ENCODE measurements at places on chromosomes 12 and 14.

DNA sequence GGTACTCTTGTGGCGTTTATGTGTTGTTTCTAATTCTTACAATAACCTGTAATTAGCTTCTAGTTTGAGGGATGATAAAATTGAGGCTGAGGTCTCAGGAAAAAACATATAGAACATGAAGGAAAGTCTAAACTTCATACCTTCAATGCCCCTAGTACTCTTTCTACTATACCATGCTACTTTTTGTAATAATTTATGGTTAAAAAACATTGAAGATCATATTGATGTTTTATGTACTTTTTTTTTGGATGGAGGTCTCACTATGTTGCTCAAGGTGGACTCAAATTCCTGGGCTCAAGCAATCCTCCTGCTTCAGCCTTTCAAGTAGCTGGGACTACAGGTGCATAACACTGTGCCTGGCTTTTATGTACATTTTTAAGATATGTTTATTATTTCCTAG is 13.8 kb downstream of the G2E3 start:
- DNase-seq = no peak

DNA sequence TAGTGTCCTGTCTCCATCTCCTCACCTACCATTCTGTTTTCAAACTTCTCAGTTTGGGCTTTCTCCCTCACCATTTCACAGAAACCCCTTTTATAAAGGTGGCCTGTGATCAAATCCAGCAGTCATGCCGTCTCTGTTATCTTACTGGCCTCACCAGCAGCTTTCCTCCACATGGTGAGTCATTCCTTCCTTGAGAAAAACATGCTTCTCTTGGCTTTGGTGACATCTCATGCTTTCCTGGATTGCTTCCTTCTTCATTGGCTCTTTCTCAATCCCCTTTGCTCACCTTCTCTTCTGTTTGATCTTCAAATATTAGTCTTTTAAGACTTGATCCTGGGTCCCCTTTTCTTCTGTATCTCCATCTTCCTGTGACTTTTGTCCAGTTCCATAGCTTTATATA is 164.9 kb downstream of the ANO4 start:
- no peak for DNase-seq

DNA sequence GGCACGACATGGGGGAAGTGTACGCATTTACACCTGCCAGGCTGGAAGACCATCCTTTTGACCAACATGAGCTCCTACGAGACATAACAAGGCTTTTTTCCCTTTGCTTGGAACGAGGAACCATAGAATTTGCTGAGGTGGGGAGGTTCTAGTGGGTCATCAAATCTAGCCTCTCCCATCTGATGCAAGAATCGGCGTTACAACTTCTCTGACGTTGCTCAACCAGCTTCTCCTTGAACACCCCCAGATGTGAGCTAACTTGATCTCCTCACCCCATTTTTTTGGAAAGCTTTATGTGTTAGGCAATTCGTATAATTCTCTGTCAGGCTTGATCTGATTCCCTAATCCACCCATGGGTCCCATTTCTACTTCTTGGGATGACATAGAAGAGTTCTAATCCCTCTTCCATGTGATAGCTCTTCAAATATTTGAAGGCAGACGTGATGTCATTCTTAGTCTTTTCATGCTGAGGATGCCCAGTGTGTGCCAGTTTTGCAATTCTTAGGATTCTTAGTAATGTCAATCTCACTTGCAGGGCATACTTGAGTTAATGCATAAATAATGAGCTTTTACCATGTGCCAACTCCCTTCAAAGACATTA is 163.6 kb upstream of the PARP11 start:
- no peak for DNase-seq

DNA sequence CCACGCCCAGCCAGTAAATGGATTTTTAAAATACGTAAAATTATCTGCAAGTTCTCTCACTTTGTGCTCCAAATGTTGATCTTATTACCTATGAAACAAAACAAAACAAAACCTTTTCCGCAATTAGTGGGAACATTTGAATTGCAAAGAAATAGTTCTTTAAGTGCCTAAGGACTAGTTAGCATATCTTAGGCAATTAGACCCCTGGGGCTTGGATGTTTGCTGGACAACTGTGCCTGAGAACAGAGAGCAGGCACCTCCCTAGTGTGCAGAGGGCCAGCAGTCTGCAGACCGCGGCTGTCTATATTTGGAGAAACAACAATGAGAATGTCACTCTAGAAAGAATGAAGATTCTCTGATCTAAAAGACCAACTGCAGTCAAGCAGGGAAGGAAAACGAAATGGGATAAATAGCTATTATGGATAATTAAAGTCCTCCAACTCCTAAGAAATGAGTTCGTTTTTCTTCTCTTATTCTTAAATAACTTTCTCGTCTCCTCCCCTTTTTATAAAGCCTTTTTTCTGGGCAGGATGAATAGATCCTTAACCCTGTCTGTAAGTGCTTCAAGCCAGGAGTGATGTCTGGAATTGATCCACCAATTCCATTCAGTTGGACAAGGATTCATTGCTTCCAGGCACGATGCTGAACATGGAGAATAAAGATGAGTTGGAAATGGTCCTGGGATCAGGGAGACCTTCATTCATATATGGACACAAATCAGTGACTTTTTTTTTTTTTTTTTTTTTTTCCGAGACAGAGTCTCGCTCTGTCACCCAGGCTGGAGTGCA is 16.2 kb downstream of the SLC17A8 start:
- DNase-seq = no peak

GRCh38 chr12:14630793-14631192 is 63.1 kb upstream of the PLBD1 start:
- no peak for DNase-seq

DNA sequence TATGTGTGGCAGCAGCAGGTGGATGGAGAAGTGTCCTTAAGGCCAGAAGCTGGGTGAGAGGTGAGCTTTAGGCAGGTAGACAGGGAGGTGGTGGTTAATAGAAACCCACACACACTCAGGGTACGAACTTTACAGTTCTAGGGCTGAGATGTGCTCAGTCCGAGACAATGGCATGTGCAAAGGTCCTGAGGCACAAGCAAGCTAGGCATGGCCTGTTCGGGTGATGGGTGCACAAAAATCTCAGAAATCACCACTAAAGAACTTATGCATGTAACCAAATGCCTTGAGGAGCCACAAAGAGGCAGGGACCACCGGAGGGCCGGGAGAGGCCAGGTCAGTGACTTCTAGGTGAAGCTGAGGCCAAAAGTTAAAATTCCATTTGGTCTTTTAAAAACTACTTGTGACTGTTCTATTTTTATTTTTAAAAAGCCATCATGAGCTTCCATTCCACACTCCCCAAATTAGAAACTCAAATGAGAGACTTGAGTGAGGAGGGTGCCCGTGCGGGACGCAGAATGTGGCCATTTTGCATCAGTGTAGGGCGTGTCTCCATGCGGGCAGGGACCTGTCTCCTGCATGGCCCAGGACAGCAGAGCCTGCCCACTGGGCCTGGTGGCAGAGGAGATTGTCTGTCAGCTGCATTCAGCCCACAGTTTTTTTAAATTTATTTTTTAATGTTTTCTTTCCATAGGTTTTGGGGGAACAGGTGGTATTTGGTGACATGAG is 4.0 kb downstream of the RFLNA start:
- DNase-seq = no peak

DNA sequence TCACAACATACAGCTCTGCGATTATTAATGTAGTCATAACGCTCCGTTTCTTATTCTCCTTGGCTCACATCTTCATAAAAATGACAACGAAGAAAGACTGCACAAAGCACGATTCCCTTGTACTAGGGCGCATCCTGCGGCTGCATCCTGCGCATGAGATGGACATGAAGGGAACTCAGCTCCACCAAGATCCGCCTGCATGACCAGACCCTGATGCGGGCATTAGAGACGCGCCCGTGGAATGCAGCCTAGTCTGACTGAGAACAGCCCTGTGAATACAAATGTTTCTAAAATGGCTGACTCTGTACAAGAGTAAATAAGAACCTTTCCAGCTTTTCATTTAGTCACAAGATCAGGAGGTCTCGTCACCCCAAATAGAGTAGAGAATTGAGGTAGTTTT is 422.2 kb downstream of the NOVA1 start:
- DNase-seq = no peak

GRCh38 chr12:104132351-104132956 is 5.6 kb downstream of the NFYB start:
- no peak for DNase-seq

DNA sequence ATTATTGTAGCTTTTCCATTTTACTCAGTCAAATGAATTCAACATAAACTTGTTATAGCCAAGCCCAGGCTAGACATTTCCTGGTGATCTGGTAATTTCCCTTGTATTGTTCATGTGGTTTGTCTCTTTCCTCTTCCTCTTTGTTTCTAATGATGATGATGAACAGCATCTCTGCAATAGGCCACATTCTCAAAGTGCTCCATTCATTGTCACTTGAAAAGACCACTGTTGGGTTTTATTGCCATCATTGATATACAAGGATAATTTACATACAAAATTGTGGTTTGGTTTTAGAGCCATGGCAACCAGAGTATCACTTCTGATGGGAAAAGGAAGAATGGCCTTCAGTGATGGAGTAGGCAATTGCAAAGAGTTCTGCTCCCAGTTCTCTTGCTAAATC is 379.3 kb downstream of the RGS6 start:
- no peak for DNase-seq

GRCh38 chr14:90805662-90806540 is 10.3 kb downstream of the TTC7B start:
- DNase-seq = no peak

DNA sequence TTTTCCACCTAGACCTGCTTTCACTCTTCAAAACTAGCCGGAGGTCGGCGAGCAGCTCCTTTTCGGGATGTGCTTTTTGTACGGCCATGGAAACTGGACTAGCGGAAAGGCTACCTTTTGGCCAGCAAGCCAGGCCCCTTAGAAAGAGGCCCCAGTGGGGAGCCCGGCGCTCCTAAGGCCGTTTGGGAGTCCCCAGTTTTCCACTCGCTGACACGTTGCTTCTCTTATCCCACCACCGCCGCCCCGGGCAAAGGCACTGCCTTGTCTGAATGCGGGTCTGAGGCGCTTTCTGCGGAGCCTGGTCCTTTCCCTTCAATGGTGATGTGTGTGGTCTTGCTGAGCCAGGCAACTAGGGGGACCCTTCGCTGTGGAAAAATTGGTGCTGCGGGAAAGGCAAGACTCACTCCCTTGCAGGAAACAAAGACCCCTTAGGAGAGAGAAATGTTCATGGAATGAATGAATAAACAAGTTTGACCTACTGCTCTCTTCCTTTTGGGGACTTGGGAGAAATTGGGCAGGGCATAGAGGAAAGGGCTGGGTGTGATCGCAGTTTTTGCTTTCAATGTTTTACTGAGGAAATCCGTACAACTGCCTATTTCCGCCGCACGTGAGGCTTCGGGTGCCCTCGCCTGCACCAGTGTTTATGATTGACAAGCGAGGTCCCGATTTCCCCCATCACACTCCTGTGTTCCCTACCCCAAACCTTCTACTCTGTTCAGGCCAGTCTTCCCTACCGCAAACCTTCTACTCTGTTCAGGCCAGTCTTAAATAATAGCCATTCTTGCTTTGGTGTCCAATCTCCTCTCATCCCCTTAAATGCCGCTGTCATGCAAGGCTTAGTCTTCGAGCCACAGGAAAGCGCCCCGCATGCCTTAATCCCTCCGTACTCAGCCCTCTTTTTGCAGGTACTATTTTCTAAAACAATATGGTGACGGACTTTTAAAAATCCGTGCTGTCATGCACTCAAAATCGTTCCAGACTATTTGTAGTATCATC is 1.0 kb upstream of the SLC38A2 start:
- DNase-seq = no peak

DNA sequence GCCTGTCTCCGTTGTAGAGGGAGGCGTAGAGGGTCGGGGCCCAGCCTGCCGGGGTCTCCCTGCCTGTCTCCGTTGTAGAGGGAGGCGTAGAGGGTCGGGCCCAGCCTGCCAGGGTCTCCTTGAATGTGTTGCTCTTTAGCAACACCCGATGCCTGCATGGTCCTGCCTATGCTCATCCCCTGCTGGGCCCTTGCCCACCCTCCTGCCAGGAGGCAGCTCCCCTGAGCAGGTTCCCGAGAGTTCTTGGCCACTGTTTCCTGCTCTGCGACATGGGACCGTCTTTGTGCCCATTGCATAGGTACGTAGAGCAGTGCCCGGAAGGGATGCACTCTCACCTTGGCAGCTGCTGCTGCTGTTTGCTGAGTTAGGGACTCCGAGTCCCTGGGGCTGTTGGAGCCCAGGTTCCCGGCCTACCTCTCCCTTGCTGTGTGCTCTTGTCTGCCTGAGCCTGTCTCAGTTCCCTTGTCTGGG is 3.3 kb downstream of the KIF26A start:
- DNase-seq = no peak

DNA sequence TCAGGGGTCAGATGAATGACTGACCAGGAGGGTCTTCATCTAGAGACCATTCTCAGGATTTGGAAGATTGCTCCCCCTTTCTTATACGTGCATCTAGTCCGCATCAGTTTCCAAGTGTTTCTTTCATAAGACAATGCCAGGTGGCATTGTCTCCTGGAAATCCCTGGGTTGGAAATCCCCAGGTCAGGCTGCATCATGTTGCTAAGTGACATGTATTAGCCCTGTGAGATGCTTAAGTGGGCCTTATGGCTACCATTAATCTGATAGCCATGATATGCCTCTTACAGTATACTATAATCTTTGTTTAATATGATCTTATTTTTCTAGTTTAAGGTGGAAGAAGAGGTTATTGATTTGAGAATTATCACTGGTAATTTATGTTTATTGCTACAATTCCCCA is 92.8 kb downstream of the DIO3 start:
- no peak for DNase-seq

DNA sequence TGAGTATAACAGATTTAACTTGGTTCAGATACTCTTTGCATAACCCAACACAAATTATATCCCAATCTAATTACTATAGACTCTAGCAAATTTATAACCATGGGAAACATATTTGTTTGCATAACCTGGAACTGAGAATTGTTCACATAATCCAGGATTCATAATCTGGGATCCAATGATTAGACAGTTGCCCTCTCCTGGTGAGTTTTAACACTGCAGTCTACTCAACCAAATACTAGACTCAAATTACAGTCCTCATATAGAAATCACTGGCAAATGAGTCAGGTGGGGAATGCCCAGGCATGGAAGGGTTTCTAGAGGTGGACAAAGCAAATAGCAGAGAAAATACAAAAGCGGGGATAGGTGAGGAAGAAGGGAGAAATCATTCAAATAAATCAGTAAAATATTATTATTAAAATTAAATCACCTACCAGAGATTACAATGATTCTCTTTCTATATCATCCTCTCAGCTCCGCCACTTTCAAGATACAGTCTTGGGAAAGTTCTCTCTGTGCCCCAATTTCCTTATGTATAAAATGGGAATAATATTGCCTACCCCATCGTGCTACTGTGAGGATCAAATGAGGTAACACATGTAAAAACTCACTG is 9.4 kb downstream of the GCH1 start:
- DNase-seq = peak; percentile 75

GRCh38 chr12:24608637-24609285 is 340.1 kb downstream of the BCAT1 start:
- DNase-seq = no peak

GRCh38 chr14:54761835-54762234 is 140.8 kb downstream of the GCH1 start:
- no peak for DNase-seq

- no peak for DNase-seq
Measured at GRCh38 chr12:3837049-3837448, 36.1 kb downstream of the PARP11 start.

GRCh38 chr14:65620195-65620594 is 207.7 kb downstream of the FUT8 start:
- DNase-seq = no peak

- DNase-seq = no peak
Measured at GRCh38 chr12:292186-292585, 29.6 kb upstream of the SLC6A13 start.

Measured in SK-MEL-5 (cell line).